Airway epithelial cell (primary cell): ENCODE measurements at places on chromosomes 12 and 14. TPM values are rescaled to one million over a fixed set of nuclear protein-coding genes. Genes with fewer than 3 reads are reported as not detected.

The FITM1 gene
- not detected in 2 replicates for total RNA-seq

The CNTN1 gene
- 33.2 and 56.1 TPM in 2 replicates for total RNA-seq

The TMEM132D gene
- total RNA-seq: not detected in 2 replicates

The POU6F1 gene
- total RNA-seq: 1.7 and 6.1 TPM in 2 replicates

The APOLD1 gene
- total RNA-seq: 1.7 and 2.0 TPM in 2 replicates

The RPGRIP1 gene
- total RNA-seq: not detected in 2 replicates

The TIGAR gene
- 13.5 and 15.8 TPM in 2 replicates for total RNA-seq

The VPS37B gene
- total RNA-seq: 71.3 and 77.0 TPM in 2 replicates
